ENCODE measurements at places on chromosomes 7 and 10. TPM values are rescaled to one million over a fixed set of nuclear protein-coding genes. Genes with fewer than 3 reads are reported as not detected.

Gene ACBD7
- 0.59 TPM for total RNA-seq

DNA sequence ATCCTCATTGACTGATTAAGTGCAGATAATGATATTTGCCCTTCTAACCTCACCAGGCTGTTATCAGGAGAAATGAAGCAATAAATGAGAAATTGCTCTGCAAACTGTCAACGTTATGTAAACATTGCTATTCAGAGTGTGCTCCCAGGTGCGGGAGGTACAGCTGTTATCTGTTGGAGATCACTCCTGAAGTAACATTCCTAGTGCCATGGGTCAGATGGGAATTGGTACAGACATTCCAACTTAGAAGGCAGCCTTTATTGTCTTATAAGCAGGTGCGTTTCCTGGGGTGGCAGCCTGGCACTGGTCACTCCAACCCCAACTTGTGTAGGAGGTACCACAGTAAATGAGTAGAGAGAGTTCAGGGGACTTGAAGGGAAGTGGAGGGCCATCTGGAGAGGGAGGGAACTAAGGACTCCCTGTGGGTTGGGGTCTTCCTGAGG, 36.8 kb downstream of the HK1 start:
- no peaks in the 10 kb centered on the region for H3K27me3 ChIP-seq
- DNase-seq = no peak
- H3K27ac ChIP-seq = no peak overlapping the region
- H3K4me1 ChIP-seq = peaks cover 4% of the 10 kb centered on the region
- no peaks in the 10 kb centered on the region for H3K36me3 ChIP-seq

Gene LBX1
- total RNA-seq = not detected

- H3K4me1 ChIP-seq = no peaks in the 10 kb centered on the region
- no peaks in the 10 kb centered on the region for H3K27me3 ChIP-seq
Measured at GRCh38 chr10:86265236-86265894, 101.2 kb downstream of the GRID1 start.

- H3K27me3 ChIP-seq = no peaks in the 10 kb centered on the region
- no peaks in the 10 kb centered on the region for H3K4me1 ChIP-seq
- H3K4me3 ChIP-seq = no peak overlapping the region
- DNase-seq = no peak
Measured at GRCh38 chr10:34334908-34335307, 480.2 kb downstream of the PARD3 start.

Gene INMT
- total RNA-seq = 4.3 TPM

GRCh38 chr7:104230606-104231005, 22.8 kb upstream of the ORC5 start:
- H3K27ac ChIP-seq = no peak overlapping the region
- no peak overlapping the region for H3K4me3 ChIP-seq
- no peaks in the 10 kb centered on the region for H3K27me3 ChIP-seq
- no peaks in the 10 kb centered on the region for H3K4me1 ChIP-seq
- no peaks in the 10 kb centered on the region for H3K36me3 ChIP-seq

GRCh38 chr10:18298256-18298655, 158.0 kb downstream of the CACNB2 start:
- no peak for DNase-seq
- H3K27ac ChIP-seq = no peak overlapping the region
- no peaks in the 10 kb centered on the region for H3K4me1 ChIP-seq
- no peaks in the 10 kb centered on the region for H3K36me3 ChIP-seq

GRCh38 chr10:116158036-116158435, 115.0 kb downstream of the GFRA1 start:
- no peaks in the 10 kb centered on the region for H3K27me3 ChIP-seq
- H3K27ac ChIP-seq = no peak overlapping the region
- H3K4me3 ChIP-seq = no peak overlapping the region
- no peaks in the 10 kb centered on the region for H3K36me3 ChIP-seq

Gene RSU1
- total RNA-seq = 42.3 TPM

Measured in pancreas (tissue), 10 donors.